ENCODE measurements at places on chromosomes 6 and 20.

GRCh38 chr20:53738039-53738944, 144.7 kb upstream of the ZNF217 start:
- DNase-seq = no peak

GRCh38 chr6:15791448-15792181, 128.8 kb upstream of the DTNBP1 start:
- no peak for DNase-seq

DNA sequence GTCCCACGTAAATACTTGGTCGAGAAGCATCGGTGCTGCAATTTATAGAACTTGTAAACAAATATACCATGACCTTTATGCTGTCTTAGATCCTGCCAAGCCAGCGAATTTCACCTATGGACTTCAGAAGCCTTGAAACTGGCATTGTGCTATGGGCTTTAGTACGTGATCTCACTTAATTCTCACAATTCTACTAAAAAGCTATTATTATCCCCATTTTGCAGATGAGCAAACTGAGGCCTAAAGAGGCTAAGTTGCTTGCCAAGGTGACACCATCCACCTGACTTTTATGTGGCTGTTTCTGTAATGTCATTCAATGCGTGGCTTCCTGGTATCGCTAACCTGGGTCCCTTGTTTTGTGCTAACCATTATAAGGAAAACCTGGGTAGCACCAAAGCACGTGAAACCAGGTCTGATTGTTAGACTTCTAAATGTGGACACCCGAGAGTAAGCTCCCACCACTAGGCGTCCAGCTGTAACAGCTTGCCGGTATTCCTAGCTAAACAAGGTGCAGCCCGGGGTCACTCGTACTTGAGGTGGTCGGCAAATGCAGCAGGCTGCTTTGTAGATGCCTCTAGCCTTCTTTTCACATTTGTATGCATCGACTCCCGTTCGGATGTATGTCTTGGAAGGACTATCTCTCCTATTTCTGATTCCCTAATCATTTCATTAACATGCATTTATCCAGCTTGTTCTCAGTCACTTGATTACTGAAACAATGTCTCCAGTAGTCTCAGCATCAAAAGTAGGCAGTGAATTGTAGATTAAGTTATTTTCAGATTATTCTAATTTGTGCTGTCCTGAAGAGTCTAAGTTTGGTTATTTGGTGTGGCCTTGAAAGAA, 1.1 kb downstream of the SYNJ2 start:
- no peak for DNase-seq

DNA sequence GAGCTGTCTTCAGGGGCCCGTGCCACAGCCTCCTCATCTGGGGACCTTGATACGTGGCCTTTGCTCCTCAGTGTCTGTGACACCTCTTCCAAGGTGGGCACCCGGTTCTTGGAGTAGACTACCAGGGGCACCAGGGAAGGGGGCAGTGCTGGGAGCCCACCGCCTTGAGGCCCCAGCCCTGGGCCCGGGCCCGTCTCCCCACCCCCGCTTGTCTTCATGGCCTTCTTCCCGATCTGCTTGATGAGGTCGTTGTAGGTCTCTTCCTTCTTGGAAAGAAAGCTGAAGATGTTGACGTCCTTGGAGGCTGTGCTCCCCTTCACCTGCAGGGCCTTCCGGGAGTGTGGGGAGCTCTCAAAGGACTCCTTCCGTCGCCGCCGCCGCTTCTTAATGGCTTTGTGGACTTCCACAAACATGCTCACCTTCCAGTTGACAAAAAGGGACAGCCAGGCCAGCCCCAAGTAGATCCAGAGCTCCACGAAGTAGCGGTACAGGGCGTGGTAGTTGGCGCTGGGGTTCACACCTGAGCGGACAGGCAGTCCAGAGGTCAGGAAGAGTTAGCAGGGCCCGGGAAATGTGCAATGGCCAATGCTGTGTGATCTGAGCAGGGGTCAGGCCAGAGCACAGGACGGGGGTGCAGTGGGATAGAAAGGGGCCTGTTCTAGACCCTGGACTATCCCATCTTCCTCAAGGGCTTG, 37.9 kb downstream of the KCNK5 start:
- no peak for DNase-seq

- DNase-seq = no peak
Observed at GRCh38 chr6:121521164-121521555, 85.7 kb downstream of the GJA1 start.

DNA sequence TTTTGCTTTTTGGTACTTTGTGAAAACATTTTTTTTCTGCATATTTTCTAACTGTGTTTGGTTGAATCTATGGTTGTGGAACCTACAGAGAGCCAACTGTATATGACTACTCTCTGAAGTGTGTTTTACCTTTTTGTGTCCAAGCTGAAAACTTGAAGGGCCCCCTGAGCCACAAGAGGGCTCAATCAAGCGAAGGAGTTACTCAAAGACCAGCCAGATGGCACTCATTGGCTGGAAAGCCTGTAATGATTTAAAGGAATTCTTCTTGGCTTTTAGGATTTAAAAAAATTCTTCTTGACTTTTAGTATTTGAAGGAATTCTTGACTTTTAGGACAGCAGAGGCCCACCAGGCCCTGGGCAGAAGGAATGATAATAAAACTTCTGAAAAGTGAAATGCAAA, 27.0 kb upstream of the ECI2 start:
- DNase-seq = no peak

GRCh38 chr6:43499028-43499815, 10.9 kb downstream of the LRRC73 start:
- DNase-seq = no peak

- no peak for DNase-seq
Observed at GRCh38 chr6:33744001-33744848, 2.5 kb downstream of the IP6K3 start.

DNA sequence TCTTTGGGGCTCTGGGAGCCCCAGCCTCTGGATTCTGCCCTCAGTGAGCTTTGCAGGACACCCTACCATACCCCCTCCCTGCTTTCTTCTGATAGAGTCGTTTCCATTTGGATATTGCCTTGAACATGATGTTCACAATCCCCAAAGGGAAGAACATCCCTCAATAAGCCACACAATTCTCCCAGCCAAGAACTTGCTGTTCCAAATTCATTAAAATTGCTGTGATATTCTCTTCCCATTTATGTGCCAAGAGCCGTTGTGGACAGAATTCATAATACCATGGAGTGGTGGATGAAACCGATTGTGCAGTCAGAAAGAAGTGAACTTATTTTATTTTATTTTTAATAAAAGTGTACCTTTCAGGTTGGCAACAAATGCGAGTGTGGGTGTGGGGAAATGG, 95.8 kb downstream of the DHX35 start:
- DNase-seq = no peak

GRCh38 chr20:16819483-16819882, 71.3 kb downstream of the OTOR start:
- DNase-seq = no peak

DNA sequence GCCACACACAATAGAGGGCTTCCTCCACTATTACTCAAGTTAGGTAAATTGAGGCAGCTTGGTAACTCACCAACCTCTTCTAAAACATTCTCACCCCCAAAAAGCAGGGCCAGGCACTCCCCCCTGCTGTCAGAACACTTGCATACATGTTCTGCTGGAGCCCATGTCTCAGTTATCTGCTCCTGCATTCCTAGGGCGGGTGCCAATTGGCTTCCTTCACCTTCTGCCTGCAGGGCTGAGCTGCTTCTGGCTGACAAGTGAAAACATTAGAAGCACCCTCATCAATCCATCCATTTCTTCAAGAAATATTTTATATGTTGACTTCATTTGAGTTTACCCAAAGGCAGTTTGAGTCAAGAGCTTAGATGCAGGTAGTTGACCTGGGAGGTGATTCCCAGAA, 4.5 kb upstream of the ENTPD6 start:
- DNase-seq = no peak

- DNase-seq = no peak
Observed at GRCh38 chr20:35344354-35344837, 52.2 kb upstream of the FAM83C start.

GRCh38 chr6:97548354-97548753, 265.3 kb upstream of the MMS22L start:
- no peak for DNase-seq

DNA sequence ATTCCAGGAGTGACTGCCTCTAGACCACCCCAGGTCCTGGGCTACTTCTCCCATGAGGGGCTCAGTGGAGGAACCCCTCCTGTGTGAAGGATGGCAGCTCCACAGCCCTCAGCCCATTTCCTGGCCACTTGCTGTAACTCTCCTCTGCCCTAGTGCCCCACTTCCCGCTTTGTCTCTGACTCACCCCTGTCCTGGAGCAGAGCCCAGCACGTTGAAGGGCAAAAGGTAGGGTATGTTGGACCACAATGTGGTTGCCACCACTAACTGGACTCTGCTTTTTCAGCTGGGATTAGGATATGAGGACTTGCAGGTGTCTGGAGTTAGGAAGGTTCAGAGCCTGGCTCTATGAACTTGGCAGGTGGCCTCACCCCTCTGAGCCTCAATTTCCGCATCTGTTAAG, 2.4 kb downstream of the MYBL2 start:
- no peak for DNase-seq

DNA sequence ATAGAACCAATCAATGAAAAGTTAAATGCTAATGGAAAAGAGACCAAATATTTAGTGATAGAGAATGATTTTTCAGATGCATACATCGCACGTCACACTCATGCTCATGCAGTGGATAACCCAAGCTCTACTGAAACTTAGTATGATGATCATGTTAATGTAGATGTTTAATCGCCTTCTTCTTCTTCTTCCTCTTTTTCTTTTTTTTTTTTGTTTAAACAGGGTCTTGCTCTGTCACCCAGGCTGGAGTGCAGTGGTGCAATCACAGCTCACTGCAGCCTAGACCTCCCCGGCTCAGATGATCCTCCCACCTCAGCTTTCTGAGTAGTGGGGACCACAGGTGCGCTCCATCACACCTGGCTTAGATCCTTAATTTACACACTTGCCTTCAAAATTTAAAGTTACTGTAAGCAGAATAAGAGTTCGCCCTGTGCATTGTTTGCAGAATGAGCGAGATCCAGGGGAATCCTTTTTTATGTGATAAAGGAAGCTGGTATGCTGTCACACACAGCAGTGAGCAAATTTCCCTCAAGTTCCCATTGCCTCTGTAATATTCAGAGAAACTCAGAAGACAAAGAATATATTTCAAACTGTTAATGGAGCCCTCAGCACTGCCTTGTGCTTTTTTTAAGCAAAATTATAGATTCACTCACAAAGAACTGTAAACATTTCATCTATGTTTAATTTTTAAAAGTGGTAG, 194.2 kb upstream of the SGK1 start:
- DNase-seq = no peak

DNA sequence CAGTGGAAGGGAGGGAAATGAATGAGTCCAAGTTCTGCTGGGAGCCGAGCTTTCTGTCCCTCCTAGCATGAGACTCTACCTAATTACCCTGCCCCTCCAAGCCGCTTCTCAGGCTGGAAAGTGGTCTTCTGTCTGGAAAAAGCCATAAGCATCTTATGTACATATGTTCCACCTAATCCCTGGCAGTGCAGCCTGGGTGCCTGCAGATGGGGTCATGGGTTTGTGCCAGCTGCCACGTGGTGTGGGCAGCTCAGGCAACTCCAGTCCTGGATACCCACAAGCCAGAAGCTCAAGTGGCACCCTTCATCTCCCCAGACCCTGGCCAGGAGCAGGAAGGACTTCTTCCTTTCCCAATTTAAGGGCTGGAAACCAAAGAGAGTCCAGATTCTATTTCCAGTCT, 253.1 kb downstream of the LY86 start:
- no peak for DNase-seq

GRCh38 chr6:146770965-146771735, 172.4 kb downstream of the ADGB start:
- DNase-seq = no peak

GRCh38 chr6:76506808-76507207, 434.3 kb upstream of the IMPG1 start:
- no peak for DNase-seq

GRCh38 chr6:54810147-54810546, 36.4 kb upstream of the FAM83B start:
- no peak for DNase-seq

- DNase-seq = no peak
Observed at GRCh38 chr20:36402708-36403107, 96.6 kb downstream of the DLGAP4 start.

- no peak for DNase-seq
Observed at GRCh38 chr20:39853050-39853449, 836.0 kb downstream of the MAFB start.

GRCh38 chr6:9399916-9400315, 964.6 kb upstream of the SLC35B3 start:
- no peak for DNase-seq

DNA sequence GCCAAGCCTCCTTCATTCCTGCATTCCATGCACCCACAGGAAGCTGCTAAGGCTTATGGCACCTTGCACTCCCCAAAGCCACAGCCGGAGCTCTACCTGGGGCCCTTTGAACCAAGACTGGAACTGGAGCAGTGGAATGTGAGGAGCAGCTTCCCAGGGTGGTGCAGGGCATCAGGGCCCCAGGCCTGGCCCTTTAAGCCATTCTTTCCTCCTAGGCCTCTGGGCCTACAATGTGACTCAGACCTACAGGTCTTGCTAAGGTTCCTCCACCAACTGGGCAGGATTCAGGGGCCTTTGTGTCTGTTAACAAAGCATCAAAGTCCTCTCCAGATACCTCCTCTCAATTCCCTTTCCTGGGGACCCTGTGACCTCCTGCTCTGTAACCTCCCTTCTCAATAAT, 36.2 kb downstream of the SF3B5 start:
- no peak for DNase-seq

GRCh38 chr6:82066991-82067411, 180.5 kb downstream of the IBTK start:
- DNase-seq = no peak

GRCh38 chr20:47253872-47254271, 102.6 kb downstream of the ZMYND8 start:
- no peak for DNase-seq

DNA sequence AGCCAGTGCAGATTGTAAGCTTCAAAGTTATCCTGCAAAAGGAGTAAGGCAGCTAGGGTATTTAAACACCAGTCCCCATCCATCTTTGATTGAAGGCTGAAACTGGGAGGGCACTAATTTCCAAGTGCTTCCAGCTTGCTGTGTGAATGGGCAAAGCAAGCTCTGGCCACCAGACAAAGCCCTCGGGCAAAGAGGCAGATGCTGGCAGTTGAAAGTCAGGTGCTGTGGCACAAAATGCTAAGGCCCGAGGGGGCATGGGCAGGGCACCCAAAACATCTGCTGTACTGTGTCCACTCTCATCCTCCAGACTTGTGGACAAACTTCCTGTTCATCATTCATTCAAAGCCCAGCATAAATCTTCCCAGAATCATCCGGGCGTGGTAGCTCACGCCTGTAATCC, 62.9 kb downstream of the TRMT6 start:
- DNase-seq = no peak

- DNase-seq = no peak
Observed at GRCh38 chr6:109514946-109515345, 31.9 kb upstream of the ZBTB24 start.

GRCh38 chr6:44133003-44133931, 5.9 kb downstream of the TMEM63B start:
- no peak for DNase-seq

Measured in activated gamma-delta T cell (primary cell).